Fibroblast of skin of back (primary cell): ENCODE measurements at places on chromosomes 6 and 20.

GRCh38 chr6:17125407-17125806, 23.6 kb downstream of the STMND1 start:
- DNase-seq = no peak

DNA sequence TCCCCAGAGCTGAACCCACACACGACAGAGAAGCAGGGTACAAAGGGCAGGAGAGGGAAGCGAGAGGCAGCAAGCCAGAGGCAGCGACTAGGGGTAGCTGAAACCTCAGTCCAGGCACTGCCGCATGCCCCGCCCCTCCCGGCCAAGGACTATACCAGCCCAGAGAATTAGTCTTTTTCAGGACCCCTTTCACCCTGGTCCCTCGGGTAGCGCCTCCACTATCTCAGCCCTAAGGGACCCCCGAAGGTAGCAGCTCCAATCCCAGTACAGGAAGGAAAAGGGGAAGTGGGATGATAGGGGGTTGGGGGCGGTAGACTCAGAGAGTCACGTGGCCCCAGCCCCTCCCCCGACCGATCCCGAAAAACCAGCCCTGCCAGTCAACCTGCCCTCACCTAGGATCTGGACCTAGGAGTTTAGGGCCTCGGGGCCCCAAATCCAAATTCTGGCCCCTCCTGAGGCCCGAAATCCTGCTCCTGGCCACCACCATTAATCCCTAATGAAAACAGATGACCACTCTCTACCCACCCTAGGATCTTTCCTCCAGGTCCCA, 1.3 kb downstream of the RGL2 start:
- DNase-seq = no peak

- peak; percentile 62 for DNase-seq
Observed at GRCh38 chr6:132007474-132008190, 56.5 kb upstream of the CCN2 start.

- no peak for DNase-seq
Observed at GRCh38 chr6:147207351-147207750, 3.1 kb downstream of the STXBP5 start.

- DNase-seq = no peak
Observed at GRCh38 chr6:160055378-160055777, 66.2 kb upstream of the SLC22A1 start.
